ENCODE measurements at places on chromosomes 13 and 19.

- DNase-seq: no peak
Observed at GRCh38 chr13:80363890-80364503, 23.1 kb upstream of the SPRY2 start.

GRCh38 chr19:11100049-11100448 lies 10.8 kb downstream of the LDLR start:
- DNase-seq: no peak

DNA sequence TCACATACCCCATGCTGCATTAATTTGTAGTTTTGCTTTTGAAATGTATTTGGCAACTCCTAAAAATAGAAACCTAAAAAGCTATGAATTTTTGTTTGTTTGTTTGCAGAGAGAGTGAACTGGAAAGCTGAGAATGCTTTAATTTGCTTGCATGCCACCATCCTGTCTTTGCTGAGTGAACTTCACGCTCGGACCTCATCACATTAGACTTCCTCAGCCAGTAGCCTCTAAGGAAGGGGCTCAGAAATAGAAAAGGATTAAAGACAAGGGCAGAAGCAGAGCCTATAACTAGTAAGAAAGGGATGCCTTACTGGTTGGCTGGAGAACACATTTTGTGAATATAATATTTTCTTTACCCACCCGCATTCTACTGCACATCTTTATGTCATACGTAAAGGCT lies 275.1 kb downstream of the DCLK1 start:
- no peak for DNase-seq

GRCh38 chr13:99862244-99862643 lies 109.3 kb downstream of the ZIC5 start:
- DNase-seq: no peak

GRCh38 chr13:93147946-93148345 lies 78.7 kb upstream of the GPC6 start:
- no peak for DNase-seq

DNA sequence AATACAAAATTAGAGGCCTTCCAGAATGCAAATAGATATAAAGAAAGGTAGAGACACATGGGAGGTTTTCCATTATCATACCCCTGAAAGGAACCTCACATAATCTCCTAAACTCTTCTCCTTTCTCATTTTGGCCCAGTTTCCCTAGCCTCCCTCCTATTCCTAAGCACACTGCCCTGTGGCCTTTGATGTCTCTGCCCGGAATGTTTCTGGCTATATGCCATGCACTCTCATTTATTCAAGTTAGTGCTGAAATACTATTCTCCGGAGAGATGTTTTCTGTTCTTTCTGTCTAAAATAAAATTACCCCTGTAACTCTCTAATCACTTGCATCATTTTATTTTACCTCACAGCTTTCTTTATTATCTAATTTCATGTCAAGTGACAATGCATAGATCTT lies 1287.7 kb downstream of the SLITRK5 start:
- no peak for DNase-seq

DNA sequence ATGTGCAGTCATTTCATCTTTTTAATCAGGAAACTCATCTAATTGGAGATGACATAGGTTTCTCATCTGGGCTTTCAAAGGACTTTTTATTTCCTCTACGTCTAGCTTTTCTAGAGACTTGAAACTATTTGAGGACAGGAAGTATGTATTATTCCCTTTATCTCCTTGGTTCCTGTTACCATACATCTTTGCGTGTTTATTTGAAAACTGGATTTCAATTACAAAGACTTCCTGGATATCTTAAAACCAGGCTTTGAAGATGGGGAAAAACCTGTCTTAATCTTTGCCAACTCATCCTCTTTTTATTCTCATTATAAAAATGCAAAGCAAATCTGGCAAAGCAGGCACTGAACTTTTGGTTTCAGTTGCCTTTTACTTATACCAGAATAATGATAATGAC lies 130.5 kb downstream of the LMO7 start:
- DNase-seq: no peak

DNA sequence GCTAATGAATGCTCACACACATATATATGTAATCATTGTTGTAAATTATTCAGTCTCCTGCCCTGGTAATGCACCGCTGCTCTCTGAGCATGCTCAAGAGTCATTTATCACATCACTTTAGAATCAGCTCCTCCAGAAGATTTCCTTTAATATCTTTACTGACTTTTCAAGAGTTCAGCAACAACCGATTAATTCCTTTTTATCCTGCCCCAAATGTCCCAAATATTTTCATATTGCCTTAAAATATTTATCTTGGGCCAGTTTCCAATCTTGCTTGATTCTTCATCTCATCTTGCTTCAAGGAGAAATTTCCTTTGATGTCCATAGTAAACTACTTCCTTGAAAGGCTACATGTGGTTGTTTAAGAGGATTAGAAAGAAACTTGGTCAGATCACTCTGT lies 132.5 kb downstream of the NHLRC3 start:
- no peak for DNase-seq

DNA sequence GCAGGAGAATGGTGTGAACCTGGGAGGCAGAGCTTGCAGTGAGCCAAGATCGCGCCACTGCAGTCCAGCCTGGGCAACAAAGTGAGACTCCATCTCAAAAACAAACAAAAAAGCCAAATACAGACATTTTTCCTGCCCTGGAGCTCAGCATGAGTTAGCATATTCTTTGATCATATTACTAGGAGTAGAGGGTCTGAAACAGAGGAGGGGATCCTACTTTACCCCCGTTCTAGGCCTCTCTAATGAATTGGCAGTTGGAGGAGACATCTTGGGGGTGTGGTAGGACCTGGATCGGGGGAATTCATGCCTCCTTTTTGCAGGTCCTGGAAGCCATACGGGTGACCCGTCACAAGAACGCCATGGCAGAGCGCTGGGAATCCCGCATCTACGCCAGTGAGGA lies 12.3 kb downstream of the MISP start:
- no peak for DNase-seq

DNA sequence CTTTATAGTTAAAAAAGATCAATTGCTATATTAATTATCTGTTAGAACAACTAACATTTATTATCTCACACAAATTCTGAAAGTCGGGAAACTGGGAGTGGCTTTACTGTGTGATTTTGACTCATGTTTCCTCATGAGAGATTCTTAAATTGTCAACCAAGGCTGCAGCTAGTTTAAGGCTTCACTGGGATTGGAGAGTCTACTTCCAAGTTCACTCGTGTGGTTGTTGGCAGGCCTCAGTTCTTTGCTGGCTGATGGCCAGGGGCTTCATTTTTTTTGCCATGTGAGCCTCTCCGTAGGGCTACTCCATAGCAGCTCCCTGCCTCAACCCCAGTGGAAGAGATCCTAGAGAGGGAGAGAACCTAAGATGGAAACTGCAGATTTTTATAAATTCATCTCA lies 24.5 kb upstream of the LPAR6 start:
- DNase-seq: no peak

- DNase-seq: no peak
Observed at GRCh38 chr13:27007166-27007565, 164.4 kb downstream of the USP12 start.

GRCh38 chr19:33212436-33213172 lies 13.0 kb downstream of the SLC7A10 start:
- no peak for DNase-seq

GRCh38 chr13:66995203-66995611 lies 234.9 kb downstream of the PCDH9 start:
- DNase-seq: no peak

GRCh38 chr13:70896136-70896535 lies 787.9 kb upstream of the KLHL1 start:
- DNase-seq: no peak

DNA sequence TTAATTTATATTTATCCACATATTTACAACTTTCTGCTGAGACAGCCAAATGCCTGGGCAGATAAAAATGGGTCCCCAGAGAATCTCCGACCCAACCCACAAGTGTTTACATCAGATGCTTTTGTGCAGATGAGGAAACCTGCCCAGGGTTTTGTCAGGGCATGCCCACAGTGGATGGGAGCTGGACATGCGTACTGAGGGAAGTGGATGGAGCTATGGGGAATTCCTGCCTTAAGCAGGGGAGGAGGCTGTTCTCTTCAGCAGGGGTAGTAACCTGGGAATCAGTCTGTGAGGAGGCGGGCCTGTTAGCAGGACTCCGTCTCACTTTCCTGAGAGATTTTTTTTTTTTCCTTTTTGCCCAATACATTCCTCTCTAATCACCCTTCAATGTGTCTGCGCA lies 122.9 kb downstream of the RFC3 start:
- no peak for DNase-seq

DNA sequence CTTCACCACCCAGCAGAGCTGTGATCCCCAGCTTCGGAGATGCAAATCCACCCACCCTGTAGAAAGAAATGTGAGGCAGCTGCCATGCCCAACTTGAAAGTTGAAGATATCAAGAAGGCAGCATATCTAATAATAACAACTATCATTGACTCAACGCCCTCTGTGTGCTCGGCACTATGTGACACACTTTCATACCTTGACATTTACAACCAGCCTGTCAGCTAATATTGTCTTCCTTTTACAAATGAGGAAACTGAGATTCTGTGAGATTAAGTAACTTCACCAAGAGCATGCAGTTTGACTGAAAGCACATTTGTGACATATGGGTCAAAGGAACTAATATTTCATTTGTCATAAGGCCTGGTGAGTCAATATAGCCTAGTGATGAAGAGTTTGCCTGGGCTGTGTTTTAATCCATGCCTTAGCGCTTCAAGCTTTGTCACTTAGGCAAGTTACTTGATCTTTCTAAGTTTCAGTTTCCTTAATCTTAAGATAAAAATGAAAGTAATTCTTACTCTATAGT lies 137.0 kb downstream of the FLT1 start:
- DNase-seq: no peak

GRCh38 chr13:98510156-98510509 lies 66.8 kb downstream of the STK24 start:
- no peak for DNase-seq

GRCh38 chr13:112466132-112467058 lies 90.2 kb downstream of the SPACA7 start:
- DNase-seq: no peak

- DNase-seq: no peak
Observed at GRCh38 chr13:108785844-108786243, 156.4 kb downstream of the MYO16 start.

DNA sequence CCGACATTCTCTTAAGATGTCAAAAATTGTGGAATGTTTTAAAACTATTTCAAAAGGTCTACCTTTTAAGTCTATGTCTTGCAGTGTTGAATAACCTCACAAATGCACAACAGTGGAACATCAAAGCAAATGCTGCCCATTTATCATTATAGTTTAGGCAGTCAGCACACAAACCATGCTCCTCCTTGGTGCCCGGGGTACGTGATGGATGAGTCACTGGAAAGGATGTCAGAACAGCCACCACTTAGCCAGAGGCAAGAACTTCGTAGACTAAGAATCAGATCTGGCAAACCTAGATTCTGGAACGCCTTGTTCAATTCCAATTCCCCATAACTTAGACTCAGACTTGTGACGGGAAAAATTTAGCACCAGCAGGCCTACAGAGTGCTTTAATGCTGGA lies 343.6 kb downstream of the FGF9 start:
- DNase-seq: no peak

- no peak for DNase-seq
Observed at GRCh38 chr13:23986619-23987018, 89.3 kb upstream of the C1QTNF9B start.

DNA sequence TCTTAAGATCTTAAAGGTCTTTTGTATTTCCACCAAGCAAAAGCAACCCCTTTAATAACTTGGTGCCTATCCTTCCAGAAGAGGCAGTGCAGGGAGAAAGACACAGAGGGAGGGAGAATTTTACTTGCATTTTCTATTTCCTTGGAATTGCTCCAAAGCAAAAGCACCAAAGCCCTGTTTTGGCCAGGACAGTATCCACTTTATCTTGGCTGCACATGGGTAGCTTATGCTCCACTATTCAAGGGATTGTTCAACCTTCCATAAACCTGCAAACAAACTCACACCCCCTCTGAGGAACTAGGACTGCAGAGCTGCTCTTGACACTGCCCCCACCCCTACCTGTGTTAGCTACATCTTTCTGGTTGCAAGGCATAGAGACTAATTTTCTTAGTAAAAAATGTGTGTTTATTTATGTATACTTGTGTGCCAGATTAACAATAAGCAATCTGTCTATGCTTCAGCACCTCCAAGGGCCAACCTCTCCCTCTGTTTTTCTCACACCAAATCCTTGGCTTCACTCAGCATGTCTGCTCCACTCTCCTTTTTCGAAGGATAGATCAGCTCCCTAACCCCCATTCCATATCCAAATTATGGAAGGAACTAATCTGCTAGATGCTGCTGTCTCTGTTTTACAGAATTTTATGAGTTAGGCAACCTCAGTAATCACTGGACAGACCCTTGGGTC lies 68.1 kb upstream of the KLF12 start:
- no peak for DNase-seq

GRCh38 chr13:44220948-44221347 lies 152.7 kb upstream of the SERP2 start:
- no peak for DNase-seq

DNA sequence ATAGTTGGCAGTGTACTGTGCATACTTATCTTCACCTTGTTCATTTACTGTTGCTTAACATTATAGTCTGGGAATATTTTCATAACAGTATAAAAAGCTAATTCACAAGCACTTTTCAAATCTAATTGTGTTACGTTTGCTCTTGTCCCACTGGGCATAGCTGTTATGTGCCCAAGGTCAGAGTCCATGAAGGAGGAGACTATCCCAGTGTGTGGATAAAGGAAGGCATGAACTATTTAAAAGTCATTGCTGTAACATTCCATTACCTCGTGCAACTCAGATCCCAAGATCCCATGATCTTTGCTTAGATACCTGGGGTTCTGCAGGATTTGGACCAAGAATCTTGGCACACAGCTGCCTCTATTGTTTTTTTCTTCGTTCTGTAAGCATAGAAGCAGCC lies 35.1 kb upstream of the RFXAP start:
- DNase-seq: no peak

DNA sequence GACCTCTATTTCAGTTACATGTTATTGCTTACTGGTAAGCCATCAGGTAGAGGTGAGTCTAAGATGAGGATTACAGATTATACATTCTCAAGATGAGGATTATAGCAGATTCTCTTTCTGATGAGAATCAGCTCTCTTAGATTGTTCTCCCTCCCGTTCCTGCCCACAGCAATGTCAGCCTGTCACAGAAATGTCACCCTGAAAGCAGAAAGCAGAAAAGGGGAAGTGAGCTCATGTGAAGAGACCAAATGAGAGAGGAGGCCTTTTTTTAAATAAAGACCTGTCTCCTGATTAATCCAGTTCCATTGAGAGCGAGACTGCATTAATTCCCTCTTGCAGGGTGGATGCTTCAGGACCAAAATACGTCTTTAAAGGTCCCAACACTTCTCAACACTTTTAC lies 445.6 kb downstream of the KCTD12 start:
- DNase-seq: no peak

- peak; percentile 75 for DNase-seq
Observed at GRCh38 chr19:53537521-53538377, at the start of gene ZNF331. TSS of gene ZNF331 (plus strand) at chr19:53538145. CDS start at chr19:53569377, 31,232 bp downstream.

- DNase-seq: peak; percentile 98
Observed at GRCh38 chr13:48783181-48783630, 129.5 kb downstream of the CYSLTR2 start.
